ENCODE measurements at places on chromosomes 12 and 14.

DNA sequence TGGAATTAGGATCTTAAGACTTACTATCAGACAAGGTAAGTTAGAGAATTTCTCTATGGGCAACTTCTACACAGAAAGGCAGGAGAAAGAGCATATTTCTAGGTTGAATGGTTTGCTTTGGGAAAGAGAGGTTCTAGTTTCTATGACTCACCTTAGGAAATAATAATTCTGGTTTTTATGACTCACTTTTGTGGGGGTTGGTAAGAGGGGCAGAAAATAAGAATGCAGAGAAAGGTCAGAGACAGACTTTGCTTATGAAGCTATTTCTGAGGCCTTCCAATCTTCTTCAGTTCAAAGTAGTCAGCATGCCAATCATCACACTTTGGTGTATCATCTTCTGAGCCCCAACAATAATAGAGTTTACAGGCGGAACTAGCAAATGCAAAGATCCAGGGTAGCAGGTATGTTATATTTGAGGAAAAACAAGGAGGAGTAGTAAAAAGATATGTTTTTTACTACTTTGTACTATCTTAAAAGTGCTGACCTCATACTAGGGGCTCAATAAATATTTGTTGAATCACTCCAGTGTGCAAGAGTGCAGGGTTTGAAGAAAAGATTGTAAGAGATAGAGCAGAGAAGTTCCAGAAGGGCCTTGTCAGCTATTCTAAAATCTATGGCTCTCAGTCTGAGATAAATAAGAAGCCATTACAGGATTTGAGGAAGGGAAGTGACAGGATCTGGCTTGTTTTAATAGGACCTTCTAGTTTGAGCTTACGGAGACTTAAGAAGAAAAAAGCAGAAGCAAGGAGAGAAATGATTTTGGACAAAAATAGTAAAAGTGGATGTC lies 56.7 kb upstream of the LRFN5 start:
- no peak for DNase-seq

- DNase-seq = no peak
Measured at GRCh38 chr14:75626863-75627262, 33.8 kb downstream of the ERG28 start.

DNA sequence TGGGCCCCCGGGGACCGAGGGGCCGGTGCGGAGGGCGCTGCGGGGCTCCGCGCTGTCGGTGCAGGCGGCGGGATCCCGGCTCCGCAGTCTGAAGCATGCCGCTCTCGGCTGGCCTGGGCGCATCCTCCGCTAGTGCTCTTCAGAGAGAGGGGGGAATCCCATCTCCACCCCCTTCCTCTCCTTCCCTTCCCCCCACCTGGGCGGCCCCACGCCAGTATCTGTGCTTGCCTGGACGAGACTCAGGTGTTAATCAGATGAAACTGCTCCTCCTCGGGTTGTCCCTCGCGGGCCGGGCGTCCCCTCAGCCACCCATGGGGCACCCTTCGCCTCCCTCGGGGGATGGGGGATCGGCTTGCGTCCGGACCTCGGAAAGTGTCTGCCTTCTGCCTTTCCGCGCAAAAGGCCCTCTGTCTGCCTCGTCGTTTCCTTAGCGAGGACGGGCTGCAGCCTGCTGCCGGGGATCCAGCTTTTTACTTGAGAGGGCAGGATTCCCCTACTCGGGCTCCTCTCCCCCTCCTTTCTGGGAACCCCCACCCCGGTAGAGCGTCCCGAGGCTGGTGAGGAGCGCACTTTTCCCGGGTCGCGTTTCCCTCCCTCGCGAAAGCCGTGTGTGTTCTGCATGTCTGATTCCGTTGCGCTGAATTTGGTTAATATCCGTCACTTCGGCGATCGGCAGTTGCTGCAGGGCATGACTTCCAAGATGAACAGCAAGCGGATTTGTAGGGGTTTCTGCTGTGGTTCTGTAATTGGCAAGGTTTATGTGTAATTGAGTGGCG lies 1.1 kb downstream of the GPHN start:
- peak; percentile 26 for DNase-seq

DNA sequence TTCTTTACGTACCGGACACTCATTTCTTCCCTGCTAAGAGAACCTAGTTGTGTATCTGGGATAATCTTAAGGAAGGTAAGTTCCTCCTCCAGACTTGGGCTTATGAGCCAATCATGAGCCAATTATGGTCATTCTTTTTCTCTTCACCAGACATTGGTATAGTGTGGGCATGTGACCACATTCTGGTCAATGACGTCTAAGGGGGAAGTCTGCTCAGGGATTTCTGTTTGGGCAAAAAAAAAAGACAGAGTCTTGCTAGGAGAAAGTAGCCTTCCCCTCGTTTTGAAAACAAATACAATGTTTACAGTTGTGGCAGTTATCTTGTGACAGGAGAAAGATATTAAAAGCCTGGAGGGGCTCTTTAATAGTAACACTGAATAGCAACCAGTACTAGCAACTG lies 20.1 kb upstream of the PLXNC1 start:
- DNase-seq = no peak

DNA sequence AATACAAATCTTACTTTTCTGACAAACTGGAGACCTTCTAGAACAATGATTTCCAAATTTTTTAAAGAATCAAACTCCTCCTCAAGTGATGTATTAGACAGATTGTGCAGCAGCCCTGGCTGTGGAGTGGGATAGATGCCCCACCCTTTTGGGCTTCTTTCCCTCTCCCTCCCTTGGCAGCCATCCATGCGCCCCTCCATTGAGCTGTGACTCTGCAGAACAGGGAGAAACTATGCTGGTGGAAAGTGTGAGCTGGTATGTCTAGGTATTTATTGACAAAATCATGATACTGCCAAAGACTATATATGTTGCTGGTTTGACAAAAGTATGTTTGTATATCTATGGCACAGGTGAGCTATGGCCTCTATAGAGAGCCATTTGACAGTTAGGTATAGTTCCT lies 138.5 kb downstream of the KTN1 start:
- DNase-seq = peak; percentile 71

DNA sequence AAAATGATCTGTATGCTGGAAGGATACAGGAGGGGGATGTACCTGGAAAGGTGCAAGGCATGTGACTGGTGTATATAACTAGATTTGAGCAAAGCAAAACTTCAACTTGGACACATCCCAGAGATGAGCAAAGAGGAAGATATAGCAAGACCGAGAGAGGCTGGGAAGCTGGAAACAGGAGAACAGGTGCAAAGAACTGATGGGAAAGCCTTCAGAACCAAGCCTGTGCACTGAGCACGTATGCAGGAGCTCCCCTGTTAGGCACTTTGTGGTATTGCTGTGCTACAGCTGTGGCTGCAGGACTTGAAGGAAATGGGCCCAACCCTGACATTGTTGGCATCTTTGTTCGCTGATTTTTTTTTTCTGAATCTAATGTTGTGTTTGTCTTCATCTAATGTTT lies 120.7 kb upstream of the PWP1 start:
- peak; percentile 21 for DNase-seq

DNA sequence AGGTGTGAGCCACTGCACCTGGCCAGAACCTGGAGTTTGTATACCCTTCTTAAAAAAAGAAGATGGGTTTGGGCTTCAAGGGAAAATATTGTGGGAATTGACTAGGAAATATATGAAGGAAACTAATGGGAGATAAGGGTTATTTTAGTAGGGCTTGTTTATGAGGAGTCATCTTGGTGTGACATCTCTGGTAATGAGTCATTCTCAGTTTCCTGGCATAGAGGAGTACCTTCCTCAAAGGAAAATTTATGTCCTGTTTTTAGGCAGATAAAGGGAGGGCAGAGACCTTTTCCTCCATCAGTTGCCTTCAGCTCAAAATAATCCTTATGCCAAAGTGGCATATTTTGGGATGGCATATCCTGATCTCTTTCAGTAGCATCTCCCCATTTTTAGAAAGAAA lies 30.6 kb upstream of the NFKBIA start:
- DNase-seq = peak; percentile 21

DNA sequence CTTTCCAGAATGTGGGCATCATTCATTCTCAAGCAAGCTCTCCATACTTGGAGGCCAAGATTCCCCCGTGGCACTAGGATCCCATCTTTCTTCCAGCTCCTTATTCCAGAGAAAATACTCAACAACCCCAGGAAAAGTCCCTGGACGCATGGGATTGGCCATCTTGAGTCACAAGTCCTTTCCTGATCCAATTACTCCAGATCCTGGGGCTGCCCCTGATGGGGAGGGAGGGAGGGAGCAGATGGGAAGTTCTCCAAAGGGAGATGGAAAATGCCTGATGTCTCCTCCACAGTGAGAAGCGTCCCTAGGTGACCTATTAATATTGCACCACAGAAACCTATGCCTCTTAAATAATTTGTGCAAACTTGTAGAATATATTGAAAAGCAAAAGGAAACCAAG lies 12.4 kb upstream of the KCNK13 start:
- no peak for DNase-seq

- DNase-seq = no peak
Measured at GRCh38 chr12:54004063-54004840, 4.3 kb downstream of the HOXC9 start.

DNA sequence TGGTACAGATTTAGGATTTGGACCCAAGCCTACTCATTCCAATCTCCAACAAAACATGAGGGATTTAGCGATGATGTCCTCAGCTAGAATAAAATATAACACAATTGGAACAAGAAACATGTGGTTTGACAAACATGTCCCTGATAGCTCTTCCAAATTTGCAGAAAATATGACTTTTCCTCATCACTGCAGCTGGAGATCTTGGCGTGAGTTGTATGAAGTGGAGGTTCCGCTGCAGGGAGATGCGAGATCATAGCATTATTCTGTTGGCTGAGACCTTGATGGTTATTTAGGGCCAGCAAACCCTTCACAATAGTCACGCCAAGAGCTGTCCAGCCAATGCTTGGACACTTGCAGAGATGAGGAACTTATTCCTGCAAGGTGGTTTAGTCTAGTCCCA lies 413.4 kb upstream of the TBX3 start:
- DNase-seq = no peak

DNA sequence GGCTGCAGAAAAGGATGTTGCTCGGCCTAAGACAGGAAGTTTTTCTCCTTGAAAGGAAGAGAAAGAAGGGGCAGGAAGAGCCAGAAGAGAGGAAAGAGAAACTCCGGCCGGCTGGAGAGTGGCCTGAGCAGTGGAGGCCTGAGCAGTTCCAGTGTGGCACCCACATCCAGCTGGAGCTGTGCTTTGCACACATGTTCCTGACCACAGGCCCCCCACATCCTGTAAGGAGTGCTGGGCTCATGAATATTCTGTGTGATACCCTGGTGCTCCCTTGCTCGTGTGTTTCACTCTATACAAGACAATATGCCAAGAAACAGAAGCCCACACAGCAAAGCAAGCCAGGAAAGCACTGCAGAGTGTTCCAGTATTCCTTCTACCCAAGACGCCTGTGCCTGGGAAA lies 27.1 kb downstream of the POLE start:
- no peak for DNase-seq

- no peak for DNase-seq
Measured at GRCh38 chr14:104993306-104993705, 7.7 kb downstream of the CLBA1 start.

GRCh38 chr12:114123108-114123507 lies 157.0 kb upstream of the RBM19 start:
- no peak for DNase-seq

- no peak for DNase-seq
Measured at GRCh38 chr14:72731252-72732020, 162.5 kb downstream of the DPF3 start.

GRCh38 chr12:106745181-106745745 lies 29.2 kb upstream of the RIC8B start:
- no peak for DNase-seq

DNA sequence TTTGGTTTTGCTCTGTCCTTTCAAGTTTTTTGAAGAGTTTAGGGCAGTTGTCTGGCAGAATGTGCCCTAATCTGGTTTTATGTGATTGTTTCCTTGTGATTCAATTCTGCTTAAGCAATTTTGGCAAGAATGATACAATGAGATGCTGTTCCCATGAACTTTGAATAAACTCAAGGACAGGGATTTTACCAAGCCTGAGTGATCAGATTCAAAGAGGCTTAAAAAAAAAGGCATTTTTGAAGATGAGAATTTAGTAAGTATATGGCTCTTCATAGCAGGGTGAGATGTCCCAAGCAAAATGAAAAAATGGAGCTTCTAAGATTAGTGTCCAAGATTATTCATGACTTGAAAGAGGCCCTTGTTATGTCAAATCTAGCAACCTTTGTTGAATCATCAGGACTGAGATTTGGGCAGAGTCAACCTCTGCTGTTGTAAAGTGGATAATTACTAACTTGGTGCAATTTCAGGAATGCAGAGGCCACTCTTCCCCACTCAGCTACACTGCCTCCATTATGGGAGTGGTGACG lies 180.6 kb upstream of the NUDT4 start:
- peak; percentile 14 for DNase-seq

DNA sequence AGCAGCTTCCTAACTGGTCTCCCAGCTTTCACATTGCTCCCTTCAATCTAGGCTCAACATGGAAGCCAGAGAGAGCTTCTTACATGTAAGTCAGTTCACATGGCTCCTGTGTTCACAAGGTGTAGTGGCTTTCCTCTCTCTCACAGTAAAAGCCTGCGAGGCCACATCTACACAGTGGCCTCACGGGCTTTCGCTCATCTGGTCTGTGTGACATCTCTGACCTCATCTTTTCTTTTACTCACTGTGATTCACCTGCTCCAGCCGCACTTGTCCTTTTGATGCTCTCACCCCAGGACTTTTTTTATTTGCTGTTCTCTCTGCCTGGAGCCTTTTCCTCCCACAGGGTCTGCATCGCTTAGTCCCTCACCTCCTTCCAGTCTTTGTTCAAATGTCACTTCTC lies 122.1 kb downstream of the SLC5A8 start:
- no peak for DNase-seq

- no peak for DNase-seq
Measured at GRCh38 chr14:25101276-25101675, 51.3 kb upstream of the STXBP6 start.

DNA sequence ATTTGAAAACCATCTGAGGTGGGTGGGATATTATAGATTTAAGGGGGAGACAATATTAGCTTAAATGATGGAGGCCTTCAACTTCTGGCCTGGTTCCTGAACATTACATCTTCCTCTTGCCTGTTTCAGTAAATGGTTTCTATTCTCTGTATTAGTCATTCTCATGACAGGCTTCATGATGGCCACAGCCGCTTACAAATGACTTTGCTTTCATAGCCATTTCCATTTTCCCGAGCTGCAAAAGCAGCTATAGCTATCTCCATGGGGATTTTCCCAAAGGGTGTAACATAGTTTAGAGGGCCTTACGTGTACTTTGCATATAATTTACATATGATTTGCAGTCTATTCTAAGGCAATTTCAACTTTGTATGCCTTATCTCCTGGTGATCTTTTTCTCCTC lies 121.8 kb downstream of the NRXN3 start:
- DNase-seq = no peak

GRCh38 chr12:74111688-74112360 lies 425.8 kb upstream of the ATXN7L3B start:
- peak; percentile 12 for DNase-seq

Measured in Caki2 (cell line).